Fibroblast of skin of left biceps (primary cell): ENCODE measurements at places on chromosomes 11 and 22.

DNA sequence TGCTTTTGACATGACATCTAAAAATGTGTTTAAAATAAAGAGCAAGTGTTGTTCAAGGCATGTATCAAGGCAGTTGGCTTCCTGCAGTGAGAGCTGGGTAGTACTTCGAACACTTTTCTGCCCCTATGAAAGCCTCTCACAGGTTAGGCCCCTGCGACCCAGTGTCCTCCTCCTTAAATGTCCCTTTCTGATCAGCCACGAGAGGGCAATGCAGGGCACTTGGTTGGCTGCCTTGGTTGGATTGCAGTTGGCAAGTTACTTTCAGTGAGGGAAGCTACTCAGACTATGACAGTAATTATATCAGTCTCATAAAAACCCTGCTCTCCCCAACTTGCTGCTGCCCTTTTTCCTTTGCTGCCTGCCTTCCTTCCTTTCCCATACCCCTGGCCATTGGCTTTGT, 743.8 kb downstream of the NTM start:
- no peak for DNase-seq

GRCh38 chr11:68574308-68574707, 110.0 kb upstream of the GAL start:
- no peak for DNase-seq

GRCh38 chr11:75907906-75908527, 93.0 kb downstream of the UVRAG start:
- no peak for DNase-seq

GRCh38 chr22:18970948-18971315, 34.8 kb upstream of the PRODH start:
- no peak for DNase-seq

GRCh38 chr11:14898355-14898754, 6.3 kb upstream of the CYP2R1 start:
- DNase-seq = no peak

DNA sequence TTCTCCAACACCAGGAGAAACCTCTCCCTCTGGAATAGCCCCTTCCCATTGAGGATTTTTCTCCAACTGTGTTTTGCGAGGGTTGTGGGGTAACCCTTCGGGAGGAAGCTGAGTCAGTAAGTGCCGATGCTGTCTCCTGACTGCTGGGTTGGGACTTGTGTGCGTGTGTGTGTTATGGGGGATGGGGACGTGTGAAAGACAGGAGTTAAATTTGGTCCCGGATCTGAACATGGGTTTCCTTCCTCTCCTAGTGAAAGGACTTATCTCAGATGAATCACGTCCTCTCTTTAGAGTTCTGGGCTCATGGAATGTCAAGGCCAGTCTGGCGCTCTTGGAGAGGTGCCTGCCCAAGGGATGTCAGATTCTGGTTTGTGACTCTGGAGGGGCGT, 33.3 kb downstream of the KIAA1671 start:
- no peak for DNase-seq

DNA sequence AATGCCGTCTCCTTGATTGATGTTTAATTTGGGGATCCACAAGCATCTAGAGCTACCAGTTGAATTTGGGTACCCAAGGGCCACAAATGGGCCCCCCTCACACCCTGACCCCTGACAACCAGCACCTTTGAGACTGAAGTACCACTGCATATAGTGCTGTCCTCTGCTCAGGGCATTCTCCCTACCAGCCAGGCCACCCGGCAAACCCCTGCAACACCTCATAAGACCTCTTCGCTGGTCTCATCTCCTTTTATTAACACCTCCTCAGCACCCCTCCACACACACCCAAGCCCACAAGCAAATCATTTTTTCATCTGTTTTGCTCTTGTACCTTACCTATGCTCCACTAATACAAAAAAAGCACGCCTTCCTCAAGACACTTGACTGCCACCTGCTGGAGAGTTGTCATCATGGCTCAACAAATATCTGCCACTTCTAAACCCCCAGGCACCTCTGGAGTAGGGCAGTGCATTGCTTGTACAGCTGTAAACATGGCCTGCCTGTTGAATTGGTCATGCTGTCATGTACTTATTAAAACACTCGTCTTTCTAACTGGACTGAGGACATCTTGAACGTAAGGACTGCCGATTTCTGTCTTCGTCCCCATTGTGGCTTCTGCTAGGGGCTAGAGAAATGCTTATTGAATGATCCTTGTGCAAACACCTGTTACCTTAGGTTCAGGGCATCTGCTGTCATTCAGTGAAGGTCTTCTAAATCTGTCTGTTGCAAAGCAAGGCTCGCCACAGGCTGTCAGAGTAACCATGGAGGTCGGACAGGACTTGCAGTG, 66.5 kb downstream of the BMAL1 start:
- DNase-seq = peak; percentile 47

DNA sequence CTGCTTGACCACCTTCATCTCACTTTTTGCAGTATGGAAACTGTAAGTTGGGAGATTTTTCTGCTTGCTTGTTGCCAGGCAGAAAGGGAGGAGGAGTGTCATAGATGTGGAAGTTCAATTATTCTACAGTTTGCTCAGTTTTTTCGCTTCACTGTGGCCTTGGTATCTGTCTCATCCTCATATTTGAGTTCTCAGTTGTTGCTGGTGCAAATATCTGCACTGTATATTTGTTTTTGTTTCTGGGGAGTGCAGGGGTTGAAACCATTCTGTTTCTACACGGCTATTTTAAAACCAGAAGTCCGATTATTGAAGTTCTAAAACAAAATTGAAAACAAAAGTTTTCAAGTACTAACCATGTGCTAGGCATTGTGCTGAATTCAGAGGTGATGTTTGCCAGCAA, 153.4 kb downstream of the JRKL start:
- DNase-seq = no peak
